SHP77 (cell line): ENCODE measurements at places on chromosomes 2 and 18.

DNA sequence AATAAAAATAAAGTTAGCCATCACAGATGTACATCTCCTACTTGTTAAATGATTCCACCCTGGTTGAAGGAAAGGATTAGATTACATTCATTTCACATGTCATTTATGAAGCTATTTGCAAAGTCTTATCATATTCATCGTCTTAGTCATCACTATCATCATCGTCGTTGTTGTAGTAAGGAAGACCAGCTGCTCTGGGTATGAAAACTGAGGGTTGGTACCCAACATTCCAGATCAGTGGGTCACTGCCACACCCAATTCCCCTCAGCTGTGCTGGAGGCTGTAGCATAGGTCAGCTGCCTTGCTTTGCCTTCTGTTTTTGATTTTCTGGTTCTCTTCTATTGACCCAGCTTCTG is 20.9 kb upstream of the CCBE1 start:
- DNase-seq = no peak

- DNase-seq = no peak
Observed at GRCh38 chr2:58227171-58227917, 13.8 kb downstream of the FANCL start.

DNA sequence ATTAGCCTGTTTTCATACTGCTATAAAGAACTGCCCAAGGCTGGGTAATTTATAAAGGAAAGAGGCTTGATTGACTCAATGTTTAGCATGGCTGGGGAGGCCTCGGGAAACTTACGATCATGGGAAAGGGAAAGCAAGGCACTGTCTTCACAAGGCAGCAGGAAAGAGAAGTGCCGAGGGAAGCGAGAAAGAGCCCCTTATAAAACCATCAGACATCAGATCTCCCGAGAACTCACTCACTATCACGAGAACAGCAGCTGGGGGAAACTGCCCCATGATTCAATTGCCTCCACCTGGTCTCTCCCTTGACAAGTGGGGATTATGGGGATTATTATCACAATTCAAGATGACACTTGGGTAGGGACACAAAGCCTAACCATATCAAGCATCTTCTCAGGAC is 23.3 kb downstream of the RHOB start:
- no peak for DNase-seq

DNA sequence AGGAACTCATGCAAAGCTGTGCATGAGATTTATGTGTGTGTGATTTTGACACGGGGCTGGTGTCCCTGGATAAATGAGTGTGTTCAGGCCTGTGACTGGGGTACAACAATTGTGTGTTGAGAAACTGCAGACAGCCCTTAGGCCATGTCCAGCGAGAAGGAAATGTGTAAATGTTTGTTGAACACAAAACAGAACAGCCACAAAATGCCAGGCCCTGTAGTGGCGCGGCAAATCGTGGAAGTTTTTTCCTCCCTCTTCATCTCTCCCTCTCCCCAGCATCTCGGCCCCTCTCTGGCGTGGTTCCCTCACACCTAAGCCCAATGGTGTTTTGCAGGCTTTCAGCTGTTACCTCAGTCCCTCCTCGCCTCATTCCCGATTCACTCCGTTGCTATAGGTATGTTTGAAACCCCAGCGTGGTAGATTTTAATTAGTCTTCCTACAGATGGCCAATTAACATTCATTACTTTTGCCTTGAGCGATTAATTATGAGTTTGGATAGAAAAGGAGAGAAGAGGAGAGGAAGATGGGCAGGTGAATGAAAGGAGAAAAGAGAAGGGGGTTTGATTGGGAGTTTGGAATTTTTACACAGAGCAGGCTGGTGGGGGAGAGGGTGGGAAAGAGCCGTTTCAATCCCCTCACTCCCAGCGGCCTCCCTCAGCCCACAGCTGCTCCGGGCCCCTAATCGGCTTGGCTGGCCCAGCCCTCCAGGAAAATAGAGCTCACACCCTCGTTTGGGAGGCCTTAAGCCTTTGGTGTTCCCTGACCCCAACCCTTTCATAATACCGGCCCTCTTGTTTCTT is 10.8 kb downstream of the SPR start:
- no peak for DNase-seq

DNA sequence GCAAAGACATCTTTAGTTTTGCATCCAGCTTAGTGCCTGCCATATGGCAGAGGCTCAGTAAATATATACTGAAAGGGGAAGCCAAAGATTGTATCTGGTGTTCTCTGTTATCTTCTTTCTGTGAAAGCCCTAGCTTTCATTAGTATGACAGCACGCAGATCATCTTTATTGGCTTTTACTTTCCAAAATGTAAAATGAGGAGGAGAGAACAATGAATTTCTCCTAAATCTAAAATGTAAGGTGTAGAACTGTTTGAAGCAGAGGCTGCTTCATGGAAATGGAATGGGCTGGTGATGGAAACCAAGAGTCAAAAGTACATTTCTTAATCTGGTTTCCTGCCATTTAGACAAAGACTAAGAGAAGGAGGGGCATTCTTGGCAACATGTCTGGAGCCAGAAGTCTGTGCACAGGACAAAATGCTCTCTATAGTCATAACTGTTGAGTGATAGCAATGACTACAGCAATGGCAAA is 1029.9 kb upstream of the PIK3C3 start:
- no peak for DNase-seq

DNA sequence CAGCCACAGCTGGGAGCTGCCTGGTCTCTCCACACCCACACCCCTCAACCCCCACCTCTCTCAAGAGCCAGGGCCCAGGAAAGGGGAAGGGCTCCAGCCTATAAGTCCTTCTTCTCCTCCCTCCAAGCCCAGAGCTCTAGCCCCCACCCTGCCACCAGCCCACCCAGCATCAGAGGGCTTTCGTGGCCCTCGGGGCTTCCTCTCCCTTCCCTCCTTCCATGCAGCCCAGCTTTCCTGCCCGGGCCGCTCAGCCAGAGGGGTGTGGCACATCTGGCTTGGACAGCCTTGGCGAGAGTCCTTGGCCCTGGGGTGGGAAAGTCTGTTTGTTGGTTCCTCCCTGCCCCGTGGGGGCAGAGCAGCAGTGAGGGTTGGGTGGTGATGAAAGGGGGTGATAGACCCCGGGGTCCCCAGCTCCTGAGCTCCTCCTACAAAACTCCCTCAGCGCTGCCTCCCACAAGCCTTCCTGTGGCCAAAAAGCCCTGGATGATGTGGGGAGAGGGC is 7.0 kb downstream of the TNS1 start:
- DNase-seq = no peak

DNA sequence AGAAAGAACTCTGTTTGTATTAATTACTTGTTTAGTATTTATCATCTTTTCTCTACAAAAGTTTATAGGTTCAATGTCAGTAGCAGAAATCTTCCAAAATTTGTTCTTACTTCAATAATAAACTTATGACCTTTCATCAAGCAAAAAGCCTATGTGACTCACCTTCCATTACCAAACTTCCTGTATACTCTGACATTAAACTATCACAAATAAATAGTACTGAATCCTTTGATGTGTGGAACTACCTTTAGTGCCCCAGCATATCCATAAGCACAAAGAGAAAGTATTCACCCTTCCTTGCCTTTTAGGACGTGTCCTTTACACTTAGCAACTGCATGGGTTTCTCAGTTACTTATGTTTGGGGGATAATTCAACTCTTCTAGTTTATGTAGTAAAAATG is 166.0 kb downstream of the EHBP1 start:
- DNase-seq = no peak

DNA sequence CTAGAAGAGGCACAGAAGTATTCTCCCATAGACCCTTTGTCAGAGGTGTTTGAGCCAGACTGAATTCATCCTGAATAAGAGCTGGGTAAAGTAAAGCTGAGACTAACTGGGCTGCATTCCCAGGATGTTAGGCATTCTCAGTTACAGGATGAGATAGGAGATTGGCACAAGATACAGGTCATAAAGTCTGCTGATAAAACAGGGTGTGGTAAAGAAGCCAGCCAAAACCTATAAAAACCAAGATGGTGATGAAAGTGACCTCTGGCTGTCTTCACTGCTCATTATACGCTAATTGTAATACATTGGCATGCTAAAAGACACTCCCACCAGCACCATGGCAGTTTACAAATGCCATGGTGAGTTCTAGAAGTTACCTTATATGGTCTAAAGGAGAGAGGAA is 364.9 kb upstream of the TMEFF2 start:
- DNase-seq = no peak

- DNase-seq = no peak
Observed at GRCh38 chr18:10076502-10077030, 162.8 kb downstream of the VAPA start.

GRCh38 chr2:23621616-23622015 is 236.6 kb downstream of the KLHL29 start:
- no peak for DNase-seq
